ENCODE measurements at places on chromosomes 7 and 10.

GRCh38 chr10:132689721-132690360 is 96.1 kb downstream of the NKX6-2 start:
- no peak for DNase-seq

DNA sequence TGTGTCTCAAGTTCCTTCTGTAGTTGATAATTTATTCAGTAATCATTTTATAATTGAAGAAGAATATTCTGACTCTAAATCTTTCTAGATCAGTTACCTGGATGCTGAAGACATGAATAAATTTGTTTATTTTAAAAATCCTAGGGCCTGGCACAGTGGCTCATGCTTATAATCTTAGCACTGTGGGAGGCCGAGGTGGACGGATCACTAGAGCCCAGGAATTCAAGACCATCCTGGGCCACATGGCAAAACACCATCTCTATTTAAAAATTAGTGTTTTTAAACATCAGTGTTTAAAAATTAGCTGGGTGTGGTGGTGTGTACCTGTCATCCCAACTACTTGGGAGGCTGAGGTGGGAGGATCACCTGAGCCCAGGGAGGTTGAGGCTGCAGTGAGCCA is 9.3 kb downstream of the POR start:
- DNase-seq = no peak

DNA sequence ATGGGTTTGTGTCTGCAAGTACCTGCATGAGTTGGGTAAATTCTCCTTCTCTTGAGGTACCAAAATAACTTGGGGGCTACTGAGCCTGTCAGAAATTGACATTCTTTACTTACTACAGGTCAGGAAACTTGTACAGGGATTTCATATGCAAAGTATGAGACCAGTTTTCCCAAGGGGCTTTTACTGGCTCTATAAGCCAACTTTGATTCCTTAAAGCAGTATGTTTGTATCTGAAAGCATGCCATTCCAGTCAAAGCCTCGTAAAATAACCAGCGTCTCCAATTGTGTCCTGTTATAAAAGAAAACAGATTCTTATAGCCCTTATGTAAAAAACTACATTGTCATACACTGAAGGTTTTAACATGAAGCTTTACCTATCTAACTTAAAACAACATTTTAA is 90.2 kb downstream of the ZNF467 start:
- DNase-seq = no peak

DNA sequence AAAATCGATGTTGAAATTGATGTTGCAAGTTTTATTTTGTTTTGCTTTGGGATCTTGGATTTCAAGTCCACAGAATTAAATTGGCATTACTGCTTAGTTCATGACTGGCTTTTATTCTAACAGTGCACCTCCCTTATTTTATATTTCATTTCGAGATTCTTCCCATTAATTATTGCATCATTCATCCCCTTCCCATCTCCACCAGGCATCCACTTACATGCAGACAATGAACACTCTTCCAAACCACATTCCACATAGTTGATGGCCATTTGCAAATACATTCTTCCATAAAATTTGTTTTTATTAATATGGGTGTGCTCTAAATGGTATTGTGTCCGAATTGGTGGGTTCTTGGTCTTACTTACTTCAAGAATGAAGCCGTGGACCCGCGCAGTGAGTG is 15.6 kb upstream of the SCIN start:
- DNase-seq = no peak

- DNase-seq = no peak
These were observed 65.3 kb downstream of the OR13A1 start for GRCh38 chr10:45249978-45250693.

DNA sequence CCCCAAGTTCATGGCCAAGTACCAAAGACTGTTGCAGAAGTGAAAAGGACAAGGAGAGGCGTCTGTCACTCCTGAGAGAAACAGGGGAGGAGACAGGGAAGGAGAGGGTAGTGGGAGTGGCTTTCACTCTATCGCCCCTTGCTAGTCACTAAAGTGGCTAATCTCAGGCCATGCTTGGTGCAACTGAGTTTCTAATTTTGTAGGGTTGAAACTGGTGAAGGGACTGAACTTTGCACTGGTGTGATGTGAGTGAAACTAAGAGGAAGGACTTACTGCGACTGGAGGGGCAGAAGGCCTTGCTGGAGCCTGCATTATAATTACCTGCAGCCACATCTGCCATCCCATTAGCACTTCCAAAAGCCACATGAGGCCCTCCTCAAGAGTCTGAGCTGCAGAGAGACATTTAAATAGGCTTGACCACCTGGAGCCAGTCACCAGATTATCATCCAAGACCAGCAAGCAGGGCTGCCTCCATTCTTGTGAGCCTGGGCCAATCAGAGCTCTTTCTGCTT is 107.2 kb upstream of the EEPD1 start:
- DNase-seq = no peak

- no peak for DNase-seq
These were observed 57.3 kb upstream of the CAPZA2 start for GRCh38 chr7:116805100-116805544.

- no peak for DNase-seq
These were observed 509.0 kb upstream of the ZMIZ1 start for GRCh38 chr10:78559661-78560340.

DNA sequence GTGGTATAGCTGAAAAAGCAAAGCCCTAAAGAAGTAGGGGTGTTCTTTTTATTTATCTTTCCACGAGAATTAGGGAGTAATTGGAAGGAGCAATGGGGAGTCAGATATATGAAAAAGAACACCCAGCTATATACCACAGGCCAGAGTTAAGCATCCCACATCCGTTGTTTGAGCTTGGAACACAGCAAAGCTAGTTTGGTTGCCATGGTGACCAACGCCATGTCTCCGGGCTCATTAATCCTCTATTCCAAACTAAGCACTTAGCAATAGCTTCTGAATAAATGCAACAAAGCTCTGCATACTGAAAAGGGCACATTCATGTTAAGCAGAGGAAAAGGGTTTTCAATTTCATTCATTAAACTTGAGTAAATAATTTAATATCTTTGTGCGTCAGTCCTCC is 23.5 kb downstream of the ASB4 start:
- DNase-seq = no peak

- peak; percentile 1 for DNase-seq
These were observed 51.9 kb downstream of the ZNF365 start for GRCh38 chr10:62426086-62426485.

- no peak for DNase-seq
These were observed 249.2 kb downstream of the PLXNA4 start for GRCh38 chr7:132326878-132327589.

- no peak for DNase-seq
These were observed 41.4 kb downstream of the CAMK1D start for GRCh38 chr10:12390733-12391132.

DNA sequence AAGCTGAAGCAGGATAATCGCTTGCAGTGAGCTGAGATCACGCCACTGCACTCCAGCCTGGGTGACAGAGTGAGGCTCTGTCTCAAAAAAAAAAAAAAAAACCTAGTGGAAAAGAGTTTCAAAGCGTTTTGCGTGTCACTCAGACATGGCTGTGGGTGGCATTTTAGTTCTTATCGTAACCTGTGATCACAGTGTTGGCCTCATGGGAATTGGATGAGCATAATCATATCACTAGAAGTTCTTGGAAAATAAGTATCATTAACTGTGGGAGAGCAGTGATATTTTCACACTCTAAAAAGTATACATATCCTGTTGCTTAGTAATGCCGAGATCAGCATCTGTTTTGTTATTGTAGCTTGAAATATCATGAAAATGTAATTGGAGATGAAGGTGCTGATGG is 92.6 kb downstream of the CREM start:
- DNase-seq = peak; percentile 46

DNA sequence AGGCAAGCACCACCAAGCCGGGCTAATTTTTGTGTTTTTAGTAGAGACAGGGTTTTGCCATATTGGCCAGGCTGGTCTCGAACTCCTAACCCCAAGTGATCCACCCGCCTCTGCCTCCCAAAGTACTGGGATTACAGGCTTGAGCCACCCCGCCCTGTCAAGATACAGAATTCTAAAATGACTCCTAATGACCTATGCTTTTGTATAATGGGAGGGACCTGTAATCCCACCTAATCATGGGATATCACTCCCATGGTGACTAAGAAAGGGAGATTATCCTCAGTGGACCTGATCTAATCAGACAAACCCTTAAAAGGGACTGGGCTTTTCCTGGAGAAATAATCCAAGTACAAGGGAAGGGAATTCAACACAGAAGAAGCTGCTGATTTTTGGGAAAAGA is 28.8 kb downstream of the SAMD8 start:
- no peak for DNase-seq

GRCh38 chr7:155204744-155205367 is 92.8 kb upstream of the INSIG1 start:
- no peak for DNase-seq

DNA sequence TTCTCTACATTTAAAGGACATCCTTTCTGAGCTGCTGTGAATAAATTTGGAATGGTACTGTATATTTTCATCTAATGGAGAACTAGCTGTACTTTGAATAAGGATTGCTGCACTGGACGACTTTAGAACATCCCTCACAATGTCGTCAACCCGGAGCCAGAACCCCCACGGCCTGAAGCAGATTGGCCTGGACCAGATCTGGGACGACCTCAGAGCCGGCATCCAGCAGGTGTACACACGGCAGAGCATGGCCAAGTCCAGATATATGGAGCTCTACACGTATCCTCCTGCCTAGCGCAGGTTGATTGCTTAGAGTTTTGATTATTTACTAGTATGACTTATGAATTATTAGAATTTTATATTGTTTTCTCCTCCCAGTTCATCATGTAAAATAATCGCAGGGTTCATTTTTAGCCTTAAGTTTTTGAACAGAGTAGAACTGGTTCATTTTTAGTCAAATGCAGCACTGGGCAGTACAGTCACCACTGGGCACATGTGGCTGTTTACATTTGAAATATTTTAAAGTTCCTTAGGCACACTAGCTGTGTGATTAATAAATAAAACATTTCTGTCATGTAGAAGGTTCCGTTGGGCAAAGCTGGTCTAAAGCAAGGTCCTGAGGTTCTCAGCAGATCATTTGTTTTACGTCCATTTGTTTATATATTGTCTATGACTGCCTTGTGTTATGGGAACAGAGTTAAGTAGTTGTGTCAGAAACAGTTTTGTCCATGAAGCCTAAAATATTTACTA is 31.5 kb downstream of the CUL1 start:
- DNase-seq = no peak

- no peak for DNase-seq
These were observed 54.5 kb downstream of the CUL2 start for GRCh38 chr10:35035606-35036005.

DNA sequence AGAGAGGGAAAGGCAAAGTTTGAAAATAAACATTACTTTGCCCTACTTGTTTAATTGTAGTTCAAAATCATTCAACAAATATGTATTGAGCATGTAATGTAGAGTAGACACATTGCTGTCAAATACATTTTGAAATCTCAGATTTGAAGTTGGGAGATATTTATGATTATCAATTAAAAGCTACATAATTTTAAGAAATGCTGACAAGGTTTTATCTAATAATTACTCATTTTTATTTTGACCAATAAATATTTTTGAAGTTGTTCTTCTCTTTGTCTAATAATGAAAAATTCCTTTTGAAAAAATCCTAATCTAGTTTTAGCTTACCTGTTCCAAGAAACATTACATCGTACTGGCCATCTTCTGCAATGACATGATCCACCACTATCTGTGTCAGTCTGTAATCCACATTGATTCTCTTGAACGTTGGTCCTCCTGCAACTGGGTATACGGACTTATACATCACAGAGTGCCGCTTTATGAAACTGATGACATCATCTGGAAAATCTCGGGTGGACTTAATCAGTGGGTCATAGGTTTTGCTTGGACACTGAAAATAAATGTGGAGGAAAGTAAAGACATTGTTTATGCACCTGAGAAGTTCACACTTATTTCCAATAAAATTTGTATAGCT is 164.7 kb downstream of the SEMA3D start:
- DNase-seq = no peak

DNA sequence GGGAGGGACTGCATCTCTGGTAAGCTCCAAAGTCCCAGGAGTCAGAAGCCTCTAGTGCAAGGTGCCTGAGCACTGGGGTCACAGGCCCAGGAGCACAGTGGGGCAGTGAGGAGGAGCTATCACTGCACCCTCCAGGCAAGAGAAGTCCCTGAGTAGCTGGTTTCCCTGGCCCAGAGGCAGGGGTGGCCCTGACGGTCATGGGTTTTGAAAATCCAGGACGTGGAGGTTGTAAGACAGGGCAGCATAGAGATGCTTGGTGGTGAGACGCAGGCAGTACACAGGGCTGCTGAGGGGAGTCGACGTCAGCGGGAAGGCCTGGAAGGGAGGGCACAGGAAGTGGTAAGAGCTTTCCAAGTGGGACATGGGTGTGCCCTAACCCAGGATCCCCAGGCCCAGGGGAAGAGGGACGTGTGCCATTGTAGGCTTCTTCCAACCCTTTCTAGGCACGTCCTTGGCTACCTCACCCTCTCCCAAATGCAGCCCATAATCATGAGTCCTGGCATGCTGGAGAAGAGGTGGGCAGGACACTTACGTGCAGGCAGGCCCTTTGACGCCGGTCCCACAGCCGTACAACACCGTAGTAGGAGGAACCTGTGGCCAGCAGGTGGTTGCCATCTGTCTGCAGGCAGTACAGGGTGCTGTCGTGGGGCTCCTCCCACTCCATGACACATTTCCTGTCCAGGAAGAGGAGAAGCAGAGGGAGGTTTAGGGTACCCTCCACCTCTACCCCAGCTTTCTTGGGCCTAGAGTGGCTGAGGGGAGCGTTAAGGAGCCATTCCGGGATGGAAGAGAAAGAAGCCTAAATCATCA is 23.2 kb downstream of the DPCD start:
- no peak for DNase-seq

GRCh38 chr10:114761205-114762193 is 60.1 kb upstream of the FHIP2A start:
- no peak for DNase-seq
